ENCODE measurements at places on chromosomes 13 and 19.

GRCh38 chr13:25806264-25806974 lies 245.4 kb downstream of the SHISA2 start:
- peak; percentile 16 for DNase-seq

DNA sequence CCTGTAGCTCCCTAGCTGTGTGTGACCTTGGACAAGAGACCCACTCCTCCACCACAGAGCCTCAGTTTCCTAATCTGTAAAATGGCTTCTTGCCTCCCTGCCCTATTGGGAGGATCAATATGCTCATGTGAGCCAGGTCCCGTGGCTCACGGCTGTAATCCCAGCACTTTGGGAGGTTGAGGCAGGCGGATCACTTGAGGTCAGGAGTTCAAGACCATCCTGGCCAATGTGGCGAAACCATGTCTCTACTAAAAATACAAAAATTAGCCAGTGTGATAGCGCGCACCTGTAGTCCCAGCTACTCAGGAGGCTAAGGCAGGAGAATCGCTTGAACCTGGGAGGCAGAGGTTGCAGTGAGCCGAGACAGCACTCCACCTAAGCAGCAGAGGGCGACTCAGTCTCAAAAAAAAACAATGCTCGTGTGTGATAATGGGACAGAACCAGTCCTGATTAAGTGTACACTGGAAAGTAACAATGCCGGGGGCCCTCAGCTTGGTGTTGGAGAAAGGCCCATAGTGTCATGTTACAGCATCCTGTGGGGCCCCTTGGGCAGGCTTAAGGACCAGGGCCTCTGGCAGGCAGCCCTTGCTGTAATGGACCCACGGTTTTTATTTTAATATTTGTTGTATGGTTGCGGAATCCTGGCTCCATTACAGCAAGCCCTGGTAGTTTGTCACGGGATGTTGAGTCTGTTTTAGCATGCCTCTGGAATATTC lies 6.8 kb downstream of the RPS11 start:
- peak; percentile 68 for DNase-seq

DNA sequence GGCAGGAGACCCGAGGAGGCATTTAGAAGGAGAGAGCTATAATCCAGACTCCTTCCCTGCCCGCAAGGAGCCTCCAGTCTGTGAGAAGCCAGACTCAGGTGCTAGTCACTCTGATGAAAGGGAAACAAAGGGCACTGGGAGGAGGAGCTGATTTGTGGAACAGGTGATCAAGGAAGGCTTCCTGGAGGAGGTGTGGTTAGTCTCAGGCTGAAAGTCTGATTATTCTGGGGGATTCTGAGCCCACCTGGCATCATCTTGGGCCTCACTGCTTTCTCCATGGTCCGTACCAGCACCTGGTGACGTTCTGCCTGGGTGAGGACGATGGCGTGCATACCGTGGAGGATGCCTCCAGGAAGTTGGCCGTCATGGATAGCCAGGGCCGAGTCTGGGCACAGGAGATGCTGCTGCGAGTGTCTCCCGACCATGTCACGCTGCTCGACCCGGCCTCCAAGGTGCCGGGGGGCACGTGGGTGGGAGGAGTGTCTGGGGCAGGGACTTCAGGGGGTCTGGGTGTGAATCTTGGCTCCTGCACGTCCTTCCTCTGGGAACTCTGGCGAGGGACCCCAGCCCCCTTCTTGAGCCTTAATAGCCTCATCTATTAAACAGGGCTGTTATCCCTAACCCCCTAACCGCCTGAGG lies 3.9 kb downstream of the EPS8L1 start:
- no peak for DNase-seq

GRCh38 chr19:49727217-49728030 lies 35.7 kb downstream of the TSKS start:
- no peak for DNase-seq

DNA sequence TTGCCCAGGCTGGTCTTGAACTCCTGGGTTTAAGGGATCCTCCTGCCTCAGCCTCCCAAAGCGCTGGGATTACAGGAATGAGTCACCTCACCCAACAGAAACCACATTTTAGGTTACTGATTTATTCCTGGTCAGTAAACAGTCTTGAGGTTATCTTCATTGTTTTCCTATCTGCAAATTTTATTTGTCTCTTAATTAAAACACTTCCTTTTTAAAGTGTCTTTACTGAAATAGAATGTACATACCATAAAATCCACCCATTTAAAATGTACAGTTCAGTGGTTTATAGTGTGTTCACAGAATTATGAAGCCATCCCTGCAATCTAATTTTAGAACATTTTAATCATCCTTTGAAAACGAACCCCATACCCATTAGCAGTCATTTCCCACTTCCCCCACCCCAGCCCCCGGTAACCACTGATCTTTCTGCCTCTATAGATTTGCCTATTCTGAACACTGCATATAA lies 63.0 kb downstream of the MAP4K1 start:
- no peak for DNase-seq

DNA sequence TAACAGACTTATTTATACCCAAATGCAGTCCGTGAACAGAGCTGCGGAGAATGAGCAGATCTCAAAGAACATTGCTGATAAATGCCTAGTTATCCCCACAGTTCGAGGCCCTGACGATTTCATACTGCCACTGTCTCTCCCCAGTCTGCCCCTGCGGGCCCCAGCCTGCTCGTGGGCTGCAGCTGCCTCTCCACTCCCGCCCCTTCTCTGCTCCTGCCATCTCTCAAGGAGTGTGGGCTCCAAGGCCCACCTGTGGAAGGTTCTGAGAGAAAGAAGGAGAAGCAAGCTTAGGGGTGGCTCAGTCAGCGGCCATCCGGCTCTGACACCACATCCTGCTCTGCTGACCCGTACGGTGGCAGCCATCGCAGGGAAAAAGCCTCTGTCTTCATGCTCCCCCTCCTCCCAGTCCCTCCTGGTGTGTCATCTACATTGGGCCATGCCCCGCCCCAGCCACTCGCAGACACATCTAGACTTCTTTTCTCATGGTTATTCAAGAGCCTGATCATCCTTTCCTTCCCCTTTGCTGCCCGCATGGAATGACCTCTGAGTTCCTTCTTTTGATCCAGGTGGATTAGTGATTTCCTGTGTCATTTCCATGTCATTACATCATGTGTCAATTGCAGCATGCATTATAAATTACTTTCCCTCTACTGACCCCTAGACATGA lies 52.0 kb downstream of the EPS15L1 start:
- DNase-seq, result no peak

- no peak for DNase-seq
Measured at GRCh38 chr13:33322543-33322809, 36.9 kb upstream of the STARD13 start.

DNA sequence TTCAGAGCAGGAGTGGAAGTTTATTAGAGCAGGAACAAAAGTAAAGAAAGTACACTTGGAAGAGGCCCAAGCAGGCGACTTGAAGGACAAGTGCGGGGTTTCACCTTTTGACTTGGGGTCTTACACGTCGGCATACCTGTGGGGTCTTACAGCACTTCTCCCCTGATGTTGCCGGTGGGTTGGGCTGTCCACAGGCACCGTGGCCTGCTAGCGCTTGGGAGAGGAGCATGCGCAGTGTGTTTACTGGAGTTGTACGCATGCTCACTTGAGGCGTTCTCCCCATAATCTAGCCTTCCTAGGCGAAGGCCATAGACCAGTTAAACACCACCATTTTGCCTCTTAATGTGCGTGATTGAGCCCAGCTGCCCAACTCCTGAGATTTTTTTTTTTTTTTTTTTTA lies 25.0 kb upstream of the PLEKHF1 start:
- no peak for DNase-seq

- DNase-seq, result no peak
Measured at GRCh38 chr19:38892841-38893240, 6.6 kb downstream of the SIRT2 start.

GRCh38 chr19:495402-496111 lies 729 bp upstream of the MADCAM1 start:
- peak; percentile 37 for DNase-seq

DNA sequence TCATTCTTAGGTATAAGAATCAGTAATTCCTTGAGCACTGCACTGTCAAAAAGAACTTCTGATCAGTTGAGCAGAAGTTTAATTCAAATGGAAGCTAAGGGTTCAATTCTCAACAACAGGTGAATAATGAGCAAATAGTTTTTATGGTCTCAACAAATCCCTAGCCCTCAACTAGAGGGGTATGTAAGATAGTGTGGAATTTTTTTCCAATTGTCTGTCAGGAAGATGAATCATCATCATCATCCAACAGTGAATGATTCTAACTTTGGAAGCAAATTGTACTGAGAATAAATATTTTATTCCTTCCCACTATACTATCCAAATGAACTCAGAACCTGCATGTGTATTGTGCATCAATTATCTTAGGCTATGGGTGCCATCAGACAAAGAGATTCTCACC lies 372.7 kb downstream of the ENOX1 start:
- no peak for DNase-seq

- no peak for DNase-seq
Measured at GRCh38 chr13:84393981-84394625, 511.8 kb upstream of the SLITRK1 start.

GRCh38 chr13:78460176-78460575 lies 143.2 kb downstream of the POU4F1 start:
- no peak for DNase-seq

DNA sequence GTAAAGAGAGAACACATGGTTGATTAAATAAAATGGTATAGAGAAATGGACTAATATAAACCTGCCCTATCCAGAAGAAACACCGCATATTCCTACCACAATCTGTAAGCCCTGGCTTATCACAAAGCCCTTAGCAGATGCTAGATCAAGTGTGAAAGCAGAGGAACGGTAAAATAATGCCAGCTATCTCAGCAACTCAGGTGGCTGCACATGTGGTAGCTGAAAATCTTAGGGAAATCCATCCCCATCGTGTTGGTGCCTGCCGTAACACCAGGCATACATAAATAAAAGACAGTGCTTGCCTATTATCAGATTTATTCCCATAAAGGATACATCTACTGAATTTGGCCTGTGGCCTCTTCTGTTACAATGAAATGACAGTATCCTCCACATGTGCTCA lies 304.1 kb upstream of the MAB21L1 start:
- DNase-seq, result no peak

- no peak for DNase-seq
Measured at GRCh38 chr19:18741124-18742121, 49.7 kb downstream of the COMP start.

GRCh38 chr13:28548872-28549271 lies 53.9 kb upstream of the FLT1 start:
- DNase-seq, result no peak

DNA sequence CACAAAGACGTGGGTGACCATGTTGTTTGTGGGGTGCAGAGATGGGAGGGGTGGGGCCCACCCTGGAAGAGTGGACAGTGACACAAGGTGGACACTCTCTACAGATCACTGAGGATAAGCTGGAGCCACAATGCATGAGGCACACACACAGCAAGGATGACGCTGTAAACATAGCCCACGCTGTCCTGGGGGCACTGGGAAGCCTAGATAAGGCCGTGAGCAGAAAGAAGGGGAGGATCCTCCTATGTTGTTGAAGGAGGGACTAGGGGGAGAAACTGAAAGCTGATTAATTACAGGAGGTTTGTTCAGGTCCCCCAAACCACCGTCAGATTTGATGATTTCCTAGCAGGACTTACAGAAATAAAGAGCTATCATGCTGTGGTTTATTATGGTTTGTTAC lies 5.6 kb downstream of the KLK2 start:
- no peak for DNase-seq

GRCh38 chr19:56554272-56554869 lies 12.9 kb upstream of the ZNF470 start:
- no peak for DNase-seq

DNA sequence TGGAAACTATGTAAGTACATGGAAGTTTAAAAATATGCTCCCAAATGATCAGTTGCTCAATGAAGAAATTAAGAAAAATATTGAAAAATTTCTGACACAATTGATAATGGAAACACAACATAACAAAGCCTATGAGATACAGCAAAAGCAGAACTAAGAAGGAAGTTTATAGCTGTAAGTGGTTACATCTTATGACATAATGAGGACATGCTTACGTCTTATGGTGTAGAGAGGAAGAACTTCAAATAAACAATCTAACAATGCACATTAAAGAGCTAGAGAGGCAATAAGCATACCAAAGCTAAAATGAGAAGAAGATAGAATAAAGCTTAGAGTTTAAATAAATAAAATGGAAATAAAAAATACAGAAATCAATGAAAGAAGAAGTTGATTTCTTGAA lies 50.0 kb upstream of the CEACAM21 start:
- DNase-seq, result no peak

DNA sequence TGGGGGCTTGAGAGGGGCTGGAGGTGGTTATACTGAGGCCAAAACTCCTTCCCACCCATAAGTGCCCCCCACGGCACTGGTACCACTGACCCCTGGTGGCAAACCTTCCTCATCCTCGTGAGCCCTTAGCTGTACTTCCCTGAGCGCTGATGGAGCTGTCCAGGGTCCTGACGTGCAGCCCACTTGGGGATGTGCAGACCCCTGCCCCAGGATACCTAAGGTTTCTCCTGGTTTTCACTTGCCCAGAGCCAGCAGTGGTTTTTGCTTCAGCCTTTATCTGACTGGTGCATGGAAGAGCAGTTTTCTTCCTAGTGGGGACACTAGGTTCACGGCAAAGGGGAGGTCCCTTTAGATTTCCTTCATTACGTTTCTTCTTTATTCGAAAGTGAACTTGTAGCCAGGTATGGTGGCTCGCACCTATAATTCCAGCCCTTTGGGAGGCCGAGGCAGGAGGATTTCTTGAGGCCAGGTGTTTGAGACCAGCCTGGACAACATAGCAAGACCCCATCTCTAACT lies 28.7 kb upstream of the KCTD15 start:
- DNase-seq, result peak; percentile 45

GRCh38 chr13:53250272-53250875 lies 221.8 kb downstream of the OLFM4 start:
- peak; percentile 57 for DNase-seq

DNA sequence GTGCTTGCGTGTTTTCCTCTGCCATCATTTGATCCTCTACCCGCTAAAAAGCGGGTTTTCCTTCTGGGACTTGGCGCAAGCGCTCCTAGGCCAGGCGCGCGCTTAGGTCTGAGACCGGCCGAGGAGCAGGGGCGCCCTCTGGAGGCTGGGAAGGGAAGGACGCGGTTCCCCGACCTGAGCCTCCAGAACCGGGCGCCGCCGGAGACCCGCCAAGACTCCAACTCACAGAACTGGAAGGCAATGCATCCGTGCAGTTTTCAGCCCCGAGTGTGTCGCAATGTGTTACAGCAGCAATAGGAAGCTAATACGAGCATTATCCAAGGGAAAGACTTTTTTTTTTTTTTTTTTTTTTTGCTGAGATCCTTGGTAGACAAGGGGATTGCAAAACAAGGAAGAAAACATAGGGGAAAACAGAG lies 190.9 kb downstream of the COL4A1 start:
- peak; percentile 39 for DNase-seq

GRCh38 chr13:19961924-19962323 lies 3.4 kb downstream of the ZMYM2 start:
- no peak for DNase-seq

GRCh38 chr13:30791354-30792001 lies 56.1 kb downstream of the ALOX5AP start:
- DNase-seq, result no peak

- DNase-seq, result no peak
Measured at GRCh38 chr19:15995536-15995935, 46.7 kb downstream of the OR10H4 start.

GRCh38 chr13:21009036-21009435 lies 52.4 kb downstream of the LATS2 start:
- DNase-seq, result no peak

GRCh38 chr13:26112843-26113242 lies 61.0 kb upstream of the SHISA2 start:
- no peak for DNase-seq

GRCh38 chr13:33882804-33883203 lies 64.9 kb downstream of the RFC3 start:
- no peak for DNase-seq

GRCh38 chr19:42233106-42233505 lies 9.3 kb downstream of the GSK3A start:
- no peak for DNase-seq
